Activated gamma-delta T cell (primary cell): ENCODE measurements at places on chromosomes 6 and 20.
A peak's percentile ranks its signal among the peaks of the same experiment; 100 is the strongest.

GRCh38 chr6:18386298-18386976 lies 713 bp upstream of the RNF144B start:
- no peak for DNase-seq

GRCh38 chr6:146997062-146997461 lies 207.2 kb upstream of the STXBP5 start:
- DNase-seq, result no peak

DNA sequence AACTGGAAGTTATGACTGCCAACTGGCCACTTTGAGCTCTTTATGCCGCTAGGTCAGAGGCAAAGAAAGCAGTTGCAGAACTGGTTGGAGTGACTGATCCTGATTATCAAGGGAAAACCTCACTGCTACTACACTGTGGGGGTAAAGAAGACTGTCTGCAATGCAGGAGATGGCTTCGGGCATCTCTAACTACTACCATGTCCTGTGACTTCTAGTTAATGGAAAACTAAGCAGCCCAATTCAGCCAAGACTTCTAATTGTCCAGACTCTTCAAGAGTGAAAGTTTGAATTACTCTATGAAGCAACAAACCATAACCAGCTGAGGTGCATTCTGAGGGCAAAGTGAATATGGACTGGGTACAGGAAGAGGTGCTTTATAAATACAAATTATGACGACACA lies 773.6 kb upstream of the SLC35B3 start:
- no peak for DNase-seq

GRCh38 chr6:22049002-22049401 lies 247.8 kb downstream of the PRL start:
- no peak for DNase-seq

GRCh38 chr6:134740473-134741199 lies 209.3 kb downstream of the ALDH8A1 start:
- no peak for DNase-seq

DNA sequence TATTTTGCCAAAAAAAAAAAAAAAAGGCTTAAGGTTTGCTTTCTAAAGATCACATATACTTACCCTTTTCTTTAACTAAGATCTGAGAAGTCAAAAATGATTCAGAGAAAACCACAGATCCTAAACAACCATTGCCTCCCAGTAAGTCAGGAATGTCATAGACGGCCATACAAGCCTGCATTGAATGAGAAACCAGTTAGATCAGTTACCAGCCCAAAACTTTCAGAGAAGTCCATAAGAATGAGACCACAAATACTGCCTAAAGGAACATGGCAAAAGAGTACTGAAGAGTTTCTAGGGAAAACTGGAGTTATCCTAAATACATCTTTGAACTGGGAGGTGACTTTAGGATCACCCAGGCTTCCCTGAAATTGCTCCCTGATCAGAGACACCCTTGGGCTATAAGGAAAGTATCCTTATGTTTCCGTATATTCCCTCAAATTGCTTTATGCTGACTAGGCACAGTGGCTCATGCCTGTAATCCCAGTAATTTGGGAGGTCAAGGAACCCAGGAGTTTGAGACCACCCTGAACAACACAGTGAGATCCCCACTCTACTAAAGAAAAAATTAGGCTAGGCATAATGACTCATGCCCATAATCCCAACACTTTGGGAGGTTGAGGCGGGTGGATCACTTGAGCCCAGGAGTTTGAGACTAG lies 79.4 kb upstream of the SLC4A11 start:
- DNase-seq, result no peak

DNA sequence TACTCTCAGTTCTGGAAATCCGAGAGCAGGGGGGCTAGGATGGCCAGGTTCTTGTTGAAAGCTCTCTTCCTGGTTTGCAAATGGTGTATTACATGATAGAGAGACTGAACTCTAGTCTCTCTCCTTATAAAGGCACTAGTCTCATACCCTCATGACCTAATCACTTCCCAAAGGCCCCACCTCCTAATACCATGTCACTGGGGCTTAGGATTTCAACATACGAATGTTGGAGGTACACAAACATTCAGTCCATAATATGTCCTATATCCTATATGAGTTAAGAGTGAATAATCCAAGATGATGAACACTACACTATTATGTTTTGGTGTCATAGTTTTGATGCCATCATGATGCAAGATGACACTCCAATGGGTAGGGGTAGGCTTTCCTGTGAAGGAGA lies 20.0 kb upstream of the TXLNB start:
- DNase-seq, result no peak

GRCh38 chr6:125714441-125715090 lies 34.9 kb upstream of the HEY2 start:
- DNase-seq, result no peak

GRCh38 chr6:110359556-110359955 lies 1.4 kb upstream of the METTL24 start:
- no peak for DNase-seq

- DNase-seq, result no peak
These were observed 400.2 kb downstream of the QKI start for GRCh38 chr6:163814494-163815364.

- no peak for DNase-seq
These were observed 7.3 kb downstream of the SNPH start for GRCh38 chr20:1273366-1273765.

- no peak for DNase-seq
These were observed 58.3 kb downstream of the SNX9 start for GRCh38 chr6:157881342-157881741.

GRCh38 chr20:17762873-17763557 lies 63.2 kb downstream of the BANF2 start:
- no peak for DNase-seq

DNA sequence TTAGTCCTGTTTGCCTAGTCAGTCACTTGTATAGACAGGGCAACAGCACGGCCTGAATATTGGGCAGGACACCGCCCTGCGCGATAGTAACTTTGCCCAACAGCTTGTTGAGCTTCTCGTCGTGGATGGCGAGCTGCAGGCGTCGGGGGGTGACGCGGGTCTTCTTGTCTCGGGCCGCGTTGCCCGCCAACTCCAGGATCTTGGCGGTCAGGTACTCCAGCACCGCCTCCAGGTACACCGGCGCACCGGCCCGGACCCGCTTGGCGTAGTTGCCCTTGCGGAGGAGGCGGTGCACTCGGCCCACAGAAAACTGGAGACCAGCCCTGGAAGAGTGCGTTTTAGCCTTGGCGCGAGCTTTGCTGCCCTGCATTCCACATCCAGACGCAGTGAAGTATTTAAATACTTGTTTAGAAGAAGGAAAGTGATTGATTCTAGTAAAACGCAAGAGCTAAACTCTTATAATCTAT lies 92.8 kb upstream of the BTN3A2 start:
- peak; percentile 29 for DNase-seq

- no peak for DNase-seq
These were observed 30.9 kb upstream of the TULP1 start for GRCh38 chr6:35543459-35544193.

GRCh38 chr6:148175550-148176188 lies 167.0 kb upstream of the SASH1 start:
- no peak for DNase-seq

DNA sequence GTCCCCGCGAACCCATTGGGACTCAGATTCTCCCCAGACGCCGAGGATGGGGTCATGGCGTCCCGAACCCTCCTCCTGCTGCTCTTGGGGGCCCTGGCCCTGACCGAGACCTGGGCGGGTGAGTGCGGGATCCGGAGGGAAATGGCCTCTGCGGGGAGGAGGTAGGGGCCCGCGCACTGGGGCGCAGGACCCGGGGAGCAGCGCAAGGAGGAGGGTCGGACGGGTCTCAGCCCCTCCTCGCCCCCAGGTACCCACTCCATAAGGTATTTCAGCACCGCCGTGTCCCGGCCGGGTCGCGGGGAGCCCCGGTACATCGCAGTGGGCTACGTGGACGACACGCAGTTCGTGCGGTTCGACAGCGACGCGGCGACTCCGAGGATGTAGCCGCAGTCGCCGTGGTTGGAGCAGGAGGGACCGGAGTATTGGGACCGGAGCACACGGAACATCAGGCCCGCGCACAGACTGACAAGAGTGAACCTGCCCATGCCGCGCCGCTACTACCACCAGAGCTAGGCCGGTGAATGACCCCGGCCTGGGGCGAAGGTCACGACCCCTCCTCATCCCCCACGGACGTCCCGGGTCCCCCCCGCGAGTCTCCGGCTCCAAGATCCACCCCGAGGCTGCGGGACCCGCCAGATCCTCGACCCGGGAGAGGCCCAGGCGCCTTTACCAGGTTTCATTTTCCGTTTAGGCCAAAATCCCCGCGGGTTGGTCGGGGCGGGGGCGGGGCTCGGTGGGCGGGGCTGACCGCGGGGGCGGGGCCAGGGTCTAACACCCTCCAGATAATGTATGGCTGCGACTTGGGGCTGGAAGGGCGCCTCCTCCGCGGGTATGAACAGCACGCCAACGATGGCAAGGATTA lies 15.7 kb upstream of the HLA-A start:
- DNase-seq, result peak; percentile 72
